ENCODE measurements at places on chromosomes 2 and 18. TPM values are rescaled to one million over a fixed set of nuclear protein-coding genes. Genes with fewer than 3 reads are reported as not detected.

Gene AGBL5
- 14.1 TPM for total RNA-seq

Gene AFF3
- 0.96 TPM for total RNA-seq

Gene SPEG
- 3.8 TPM for total RNA-seq

Gene SPP2
- not detected for total RNA-seq

Gene SCN7A
- total RNA-seq, result 0.48 TPM

Gene RTP5
- not detected for total RNA-seq

Gene SERPINB10
- 0.36 TPM for total RNA-seq

Gene FABP1
- total RNA-seq, result not detected

Gene SLC16A14
- total RNA-seq, result 3.8 TPM

Gene TCF7L1
- 4.5 TPM for total RNA-seq

Gene AFTPH
- 28.3 TPM for total RNA-seq

Gene SPC25
- total RNA-seq, result 6.0 TPM

Gene PXDN
- 7.1 TPM for total RNA-seq

Gene VWC2L
- total RNA-seq, result not detected

Gene TFCP2L1
- 36.5 TPM for total RNA-seq

Gene DNAJC5G
- total RNA-seq, result not detected

Gene ANKRD30BL
- not detected for total RNA-seq
